Esophagus squamous epithelium (tissue), 5 donors: ENCODE measurements at places on chromosomes 2 and 18.

DNA sequence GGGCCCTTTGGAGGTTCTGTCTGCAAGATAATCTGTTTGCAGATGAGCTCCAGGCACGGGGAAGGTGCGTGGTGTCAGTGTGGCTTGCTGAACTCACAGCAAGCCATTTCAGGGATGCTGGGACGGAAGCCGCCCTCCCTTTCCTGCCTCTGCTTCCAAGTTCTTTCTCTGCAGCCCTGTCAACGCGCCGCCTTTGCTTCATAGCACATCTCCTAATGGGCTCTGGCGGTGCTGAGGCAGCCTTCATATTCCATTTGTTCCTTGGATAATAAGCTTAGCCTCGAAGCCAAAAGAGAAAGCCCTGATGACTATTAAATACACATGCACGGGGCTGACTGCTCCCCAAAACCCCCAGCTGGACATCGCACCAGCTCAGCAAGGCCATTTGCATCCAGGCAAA is 81.7 kb upstream of the TAF1B start:
- no peak for DNase-seq

DNA sequence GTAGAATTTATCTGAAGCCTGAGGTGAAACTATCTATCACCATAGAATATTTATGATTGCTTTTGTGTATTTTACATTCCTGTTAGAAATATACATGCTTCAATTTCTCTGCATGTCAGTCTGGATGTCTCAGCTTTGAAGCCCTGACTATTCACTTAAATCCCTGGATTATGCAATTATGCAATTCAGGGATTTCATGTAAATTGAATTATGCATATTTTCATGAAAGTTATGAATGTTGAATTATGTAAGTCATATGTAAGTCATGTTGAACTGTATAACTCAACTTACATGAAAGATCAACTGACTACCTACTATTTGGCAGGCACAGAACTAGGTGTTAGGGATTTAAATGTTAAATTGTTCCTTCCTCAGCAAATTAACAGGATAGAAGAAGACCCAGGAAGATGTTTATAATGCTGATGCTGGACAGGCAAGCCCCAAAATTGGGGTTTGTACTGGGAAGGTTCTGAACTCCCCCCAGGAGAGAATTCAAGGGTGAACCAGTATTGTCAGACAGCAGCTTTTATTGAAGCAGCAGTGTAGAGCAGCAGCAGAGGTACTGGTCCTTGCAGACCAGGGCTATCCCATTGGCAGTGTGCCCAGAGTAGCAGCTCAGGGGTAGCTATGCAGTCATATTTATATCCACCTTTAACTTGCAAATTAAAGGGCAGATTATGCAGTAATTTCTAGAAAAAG is 236.5 kb downstream of the ZNF804A start:
- DNase-seq: no peak

DNA sequence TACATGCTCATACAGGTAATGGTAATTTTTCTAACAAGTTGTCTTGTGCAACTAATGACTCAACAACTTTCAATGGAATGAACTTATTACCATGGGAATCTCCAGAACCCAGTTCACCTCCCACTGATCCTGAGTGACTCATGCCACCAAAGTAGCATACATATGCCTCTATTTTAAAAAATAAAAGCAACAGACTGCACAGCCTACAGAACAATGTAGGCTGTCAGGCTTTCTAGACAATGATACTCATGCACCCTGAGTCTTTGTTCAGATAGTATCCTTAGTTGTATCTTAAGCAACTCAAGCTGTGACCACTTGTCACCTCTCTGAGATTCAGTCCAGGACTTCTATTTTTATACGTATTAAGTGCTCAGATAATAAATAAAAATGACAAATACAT is 531.0 kb upstream of the SETBP1 start:
- DNase-seq: no peak

DNA sequence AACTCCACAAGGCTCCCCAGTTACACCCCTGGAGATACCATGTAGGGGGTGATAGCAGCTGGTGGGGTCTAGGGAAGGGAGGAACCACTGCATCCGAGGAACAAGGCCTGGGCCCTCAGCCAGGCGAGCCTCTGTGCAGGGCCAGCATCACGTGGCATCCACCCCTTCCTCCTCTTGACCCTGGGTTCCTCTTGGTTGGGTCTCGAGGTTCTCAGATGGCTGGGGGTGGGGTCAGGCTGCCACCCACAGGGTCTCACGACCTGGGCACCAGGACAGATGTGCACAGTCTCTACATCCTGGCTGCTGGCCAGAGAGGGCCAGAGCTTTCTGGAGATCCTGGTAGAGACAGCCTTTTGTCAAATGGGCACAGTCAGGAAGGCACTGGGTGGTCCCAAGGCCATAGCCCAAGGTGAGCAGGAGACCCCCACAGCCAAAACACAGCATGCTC is 10.4 kb downstream of the HS6ST1 start:
- DNase-seq: no peak

- no peak for DNase-seq
Observed at GRCh38 chr2:134290358-134290757, 36.5 kb downstream of the MGAT5 start.

DNA sequence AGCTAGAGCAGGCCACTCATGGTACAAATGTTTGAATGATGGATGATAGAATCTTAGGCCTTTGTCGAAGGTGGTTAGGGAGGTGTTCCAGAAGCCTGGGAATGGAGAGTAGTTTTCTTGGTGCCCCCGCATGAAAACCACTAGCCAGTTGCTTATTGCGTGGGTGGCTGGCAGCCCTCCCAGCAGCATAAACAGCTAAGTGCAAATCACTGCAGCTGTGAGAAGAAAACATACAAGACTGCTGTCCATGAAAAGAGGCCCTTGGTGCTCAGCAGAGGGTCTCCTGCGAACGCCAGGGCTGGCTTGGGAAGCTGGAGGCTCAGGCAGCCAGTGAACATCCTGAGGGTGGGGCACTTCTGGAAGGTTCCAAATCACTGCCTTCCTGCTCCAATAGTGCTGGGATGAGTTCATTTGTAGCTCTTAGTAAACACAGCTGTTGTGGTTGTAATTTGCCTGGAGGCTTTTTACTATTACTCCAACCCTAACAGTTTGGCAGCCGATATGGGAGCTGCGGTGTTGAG is 118.8 kb downstream of the MGAT5 start:
- no peak for DNase-seq

- no peak for DNase-seq
Observed at GRCh38 chr2:163717993-163718680, 17.7 kb downstream of the FIGN start.

DNA sequence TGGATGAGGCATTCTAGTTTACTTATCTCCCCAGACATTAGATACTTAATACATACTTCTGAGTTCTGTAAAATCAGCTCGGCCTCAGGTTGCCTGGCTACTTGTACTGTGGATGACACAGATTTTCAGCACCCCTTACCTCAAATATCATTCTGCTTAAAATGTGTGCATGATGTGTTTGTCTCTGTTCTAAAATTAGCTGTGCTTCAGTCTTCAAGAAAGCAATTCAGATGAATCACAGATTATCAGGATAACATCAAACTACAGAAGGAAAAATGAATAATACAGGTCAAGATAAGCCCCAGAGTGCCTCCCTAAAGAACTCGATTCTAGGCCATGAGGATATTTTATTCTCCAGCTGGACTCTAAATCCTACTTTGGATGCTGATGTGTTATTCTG is 21.3 kb upstream of the MAPRE2 start:
- no peak for DNase-seq
